ENCODE measurements at places on chromosomes 2 and 18.

DNA sequence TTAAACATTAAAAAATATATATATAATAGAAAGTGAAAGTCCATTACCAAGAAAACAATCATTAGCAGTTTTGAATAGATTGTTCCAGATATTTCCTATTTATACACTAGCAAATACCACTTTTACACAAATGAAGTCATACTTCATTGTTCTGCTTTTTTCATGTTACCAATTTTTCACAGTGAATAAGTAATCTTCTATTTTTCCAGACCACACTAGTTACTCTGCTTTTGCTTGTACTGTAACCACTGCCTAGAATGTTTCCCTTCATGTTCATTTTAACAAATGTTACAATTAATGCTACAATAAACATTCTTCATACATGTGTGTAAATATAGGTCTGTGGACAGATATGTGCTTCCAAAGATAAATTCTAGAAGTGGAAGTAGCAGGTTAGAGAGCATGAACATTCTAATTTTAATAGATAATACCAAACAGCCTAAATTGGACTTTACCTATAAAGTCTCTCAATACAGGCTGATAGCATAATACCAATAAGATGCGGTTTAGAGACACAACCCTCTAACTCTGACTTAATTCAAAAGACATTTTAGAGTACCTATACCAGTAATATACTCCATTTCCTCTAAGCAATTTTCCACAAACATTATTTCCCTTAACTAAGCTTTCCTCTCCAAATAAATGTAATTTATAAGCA is 17.0 kb downstream of the ITSN2 start:
- DNase-seq = no peak

DNA sequence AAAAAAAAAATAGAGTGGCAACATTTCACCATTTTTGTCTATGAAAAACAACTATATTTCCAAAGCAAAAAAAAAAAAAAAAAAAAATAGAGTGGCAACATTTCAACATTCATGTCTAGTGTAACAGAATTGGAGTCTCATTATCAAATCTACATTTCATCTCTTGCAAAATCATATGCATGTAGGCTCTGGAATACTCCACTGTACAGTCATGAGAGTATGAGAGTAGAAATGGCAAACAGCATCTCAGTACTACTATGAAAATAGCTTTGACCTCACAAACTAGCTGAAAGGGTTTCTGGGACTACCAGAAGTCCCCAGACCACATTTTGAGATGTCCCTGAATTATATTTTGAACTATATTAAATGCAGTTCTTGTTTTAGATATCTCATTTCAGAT is 82.8 kb downstream of the SMAD2 start:
- no peak for DNase-seq

GRCh38 chr2:64467096-64467843 is 13.3 kb downstream of the LGALSL start:
- DNase-seq = no peak

DNA sequence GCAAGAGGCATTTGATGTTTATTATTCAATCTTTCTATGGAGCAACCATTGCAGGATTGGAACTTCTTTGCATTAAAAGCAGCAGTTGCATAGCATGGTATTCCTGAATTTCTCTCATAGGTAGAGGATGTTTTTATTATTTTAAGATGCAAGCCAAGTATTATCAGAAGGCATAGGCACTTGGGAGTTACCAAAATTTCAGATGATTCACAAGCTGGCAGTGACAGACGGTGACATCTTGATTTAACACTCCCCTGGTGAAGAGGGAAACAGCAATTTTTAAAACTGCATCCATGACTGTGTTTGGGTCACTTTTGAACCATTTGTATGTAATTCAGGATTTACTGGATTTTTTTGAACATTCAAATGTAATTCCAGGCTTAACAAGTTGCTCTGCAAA is 654.3 kb downstream of the SLC4A3 start:
- DNase-seq = no peak
